ENCODE measurements at places on chromosomes 5 and 9.

DNA sequence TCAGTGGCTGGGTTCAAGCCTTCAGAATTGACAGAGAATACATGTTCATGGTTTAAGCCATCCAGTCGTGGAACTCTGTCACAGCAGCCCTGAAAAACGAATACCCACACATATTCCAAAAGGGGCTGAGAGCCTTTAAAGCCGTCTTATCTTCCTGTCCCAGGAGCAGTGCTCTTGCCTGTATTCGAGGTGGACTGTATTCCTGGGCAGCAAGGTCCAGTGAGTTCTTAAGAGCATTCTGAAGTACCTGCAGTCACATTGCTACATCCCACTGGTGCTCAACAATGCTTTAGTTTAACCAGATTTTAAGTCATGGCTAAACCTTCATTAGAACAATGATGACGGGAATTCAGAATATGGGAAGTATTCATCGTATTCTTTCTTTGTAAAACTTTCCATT, 380.7 kb upstream of the KLF4 start:
- DNase-seq, result no peak

DNA sequence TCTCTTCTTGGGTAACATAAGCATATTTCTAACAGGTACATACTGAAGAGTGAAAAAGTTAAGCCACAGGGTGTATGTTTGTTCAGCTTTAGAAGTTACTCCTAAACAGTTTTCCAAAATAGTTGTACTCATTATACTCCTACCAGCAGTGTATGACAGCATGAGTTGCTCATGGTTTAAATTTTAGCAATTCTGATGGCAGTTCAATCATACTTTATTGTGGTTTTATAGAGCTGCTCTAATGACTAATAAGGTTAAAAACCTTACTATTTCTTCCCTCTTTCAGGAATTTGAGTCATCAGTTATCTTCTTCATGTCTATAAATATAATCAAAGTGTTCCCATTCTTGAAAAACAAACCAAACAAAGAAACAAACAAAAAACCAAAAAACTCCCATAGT, 81.5 kb downstream of the CAAP1 start:
- no peak for DNase-seq

GRCh38 chr5:123708074-123708806, 196.3 kb downstream of the CSNK1G3 start:
- no peak for DNase-seq

GRCh38 chr9:87787735-87788134, 61.8 kb downstream of the CTSL start:
- DNase-seq, result no peak

DNA sequence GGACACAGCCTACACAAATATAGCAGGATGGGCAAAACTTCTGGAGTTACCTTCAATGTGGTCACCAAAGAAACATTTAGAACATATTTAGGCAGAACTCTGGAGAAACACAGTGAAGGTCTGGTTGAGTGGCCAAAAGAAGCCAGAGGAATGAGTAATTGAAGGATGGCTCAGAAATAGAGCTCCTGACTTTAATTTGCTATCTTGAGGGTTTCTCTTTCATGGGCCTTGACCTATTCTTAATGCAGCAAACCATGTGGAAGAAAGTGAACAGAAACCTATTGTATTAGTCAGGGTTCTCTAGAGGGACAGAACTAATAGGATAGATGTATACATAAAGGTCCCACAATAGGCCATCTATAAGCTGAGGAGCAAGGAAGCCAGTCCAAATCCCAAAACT, 650.5 kb downstream of the ACTL7B start:
- DNase-seq, result no peak

Measured in activated T-cell treated with anti-CD3 and anti-CD28 coated beads for 48 hours (primary cell).